Upper lobe of right lung (tissue), 1 donor: ENCODE measurements at places on chromosomes 1 and 21. TPM values are rescaled to one million over a fixed set of nuclear protein-coding genes. Genes with fewer than 3 reads are reported as not detected.

The OMA1 gene
- total RNA-seq, result 31.3 TPM

GRCh38 chr1:162230517-162230916 is 146.1 kb downstream of the SPATA46 start:
- no peak for DNase-seq

GRCh38 chr1:119952496-119952895 is 56.2 kb upstream of the ADAM30 start:
- DNase-seq, result no peak

The WDR77 gene
- 20.1 TPM for total RNA-seq

GRCh38 chr1:177315261-177315660 is 144.5 kb downstream of the BRINP2 start:
- DNase-seq, result no peak

- DNase-seq, result no peak
Observed at GRCh38 chr1:65985393-65986066, 192.8 kb downstream of the PDE4B start.

GRCh38 chr1:113042285-113043143 is 30.5 kb upstream of the LRIG2 start:
- peak; percentile 80 for DNase-seq

DNA sequence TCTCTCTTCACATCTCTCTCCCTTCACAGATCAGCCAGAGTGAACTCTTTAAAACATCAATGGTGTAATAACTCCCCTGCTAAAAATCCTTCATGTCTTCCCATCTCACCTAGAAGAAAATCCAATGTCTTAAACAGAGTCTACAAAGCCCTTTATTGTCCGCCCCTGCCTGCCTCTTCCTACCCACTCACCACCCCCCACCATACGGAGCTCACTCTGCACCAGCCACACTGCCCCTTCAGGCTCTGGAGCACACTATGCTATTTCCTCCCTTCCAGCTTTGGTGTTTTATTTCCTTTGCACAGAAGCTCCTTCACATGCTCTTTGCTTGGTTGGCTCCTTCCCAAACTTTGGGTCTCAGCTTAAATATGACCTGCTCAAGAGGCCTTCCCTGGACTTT is 10.2 kb downstream of the CAMK1G start:
- no peak for DNase-seq

GRCh38 chr1:235851939-235852338 is 14.8 kb downstream of the LYST start:
- DNase-seq, result no peak

GRCh38 chr1:197171531-197171930 is 25.1 kb upstream of the ASPM start:
- no peak for DNase-seq

The CRYZ gene
- total RNA-seq, result 48.3 TPM

- no peak for DNase-seq
Observed at GRCh38 chr1:172917972-172918371, 132.8 kb downstream of the TNFSF18 start.

GRCh38 chr1:16903054-16903453 is 7.3 kb downstream of the RNU1-2 start:
- DNase-seq, result no peak

DNA sequence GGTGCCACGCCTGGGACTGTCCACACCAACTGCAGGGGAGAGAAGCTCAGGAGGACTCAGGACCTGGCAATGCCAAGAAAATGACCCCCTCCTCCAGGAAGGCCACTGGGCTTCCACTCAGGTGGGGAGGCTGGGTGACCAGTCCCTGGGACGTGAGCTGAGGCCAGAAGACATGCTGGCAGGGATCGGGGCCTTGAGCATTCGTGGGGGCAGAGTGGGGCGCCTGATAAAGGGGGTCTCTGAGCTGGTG is 15.3 kb upstream of the COL6A2 start:
- DNase-seq, result no peak

DNA sequence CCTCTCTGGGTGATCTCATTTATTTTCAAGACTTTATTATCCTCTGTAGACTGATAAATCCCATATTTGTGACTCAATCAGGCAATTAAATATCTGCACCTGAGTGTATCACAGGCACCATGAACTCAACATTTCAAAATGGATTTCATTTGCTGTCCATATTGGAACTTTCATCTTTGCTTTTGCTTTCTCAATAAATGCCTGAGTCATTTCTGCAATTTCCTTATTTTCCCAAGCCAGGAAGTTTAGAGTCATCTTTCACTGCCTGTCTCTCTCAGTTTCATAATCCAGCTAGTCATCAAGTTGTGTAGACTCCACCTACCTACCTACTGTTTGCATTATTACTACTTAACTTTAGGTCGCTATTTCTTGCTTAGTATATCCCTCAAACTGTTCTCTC is 540.9 kb downstream of the LMO4 start:
- DNase-seq, result no peak

DNA sequence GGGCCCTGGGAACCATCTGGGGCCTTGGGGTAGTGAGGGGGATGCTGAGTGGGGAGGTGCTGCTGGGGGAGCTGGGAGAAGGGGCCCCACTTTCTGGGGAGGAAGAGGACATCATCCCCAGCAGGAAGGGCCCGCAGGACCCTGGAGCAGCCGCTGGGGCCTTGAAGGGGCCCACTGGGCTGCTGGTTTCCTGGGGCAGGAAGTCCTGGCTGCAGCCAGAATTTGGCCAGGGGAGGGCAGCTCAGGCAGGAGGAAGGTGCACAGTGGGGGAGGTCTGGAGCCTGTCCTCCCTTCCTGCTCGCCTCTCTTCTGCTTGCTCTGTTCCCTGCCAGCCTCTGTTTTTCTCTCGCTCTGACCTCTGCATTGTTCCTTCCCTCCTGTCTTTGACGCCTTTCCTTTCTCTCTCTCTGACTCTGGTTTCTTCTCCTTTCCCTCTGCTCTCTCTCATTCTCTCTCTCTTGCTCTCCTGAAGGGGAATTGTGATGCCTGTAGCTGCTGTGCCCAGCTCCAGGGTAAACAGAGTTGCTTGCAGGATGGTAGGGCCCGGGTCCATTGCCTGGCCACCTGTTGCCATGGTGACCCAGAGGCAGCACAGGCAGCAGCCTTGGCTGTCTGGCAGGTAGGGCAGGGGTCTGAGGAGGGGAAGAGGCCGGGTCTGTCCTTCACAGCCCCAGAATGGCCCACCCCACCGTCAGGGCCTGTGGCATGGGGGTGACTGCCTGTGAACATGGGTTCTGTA is 23.9 kb downstream of the ACOT11 start:
- no peak for DNase-seq

DNA sequence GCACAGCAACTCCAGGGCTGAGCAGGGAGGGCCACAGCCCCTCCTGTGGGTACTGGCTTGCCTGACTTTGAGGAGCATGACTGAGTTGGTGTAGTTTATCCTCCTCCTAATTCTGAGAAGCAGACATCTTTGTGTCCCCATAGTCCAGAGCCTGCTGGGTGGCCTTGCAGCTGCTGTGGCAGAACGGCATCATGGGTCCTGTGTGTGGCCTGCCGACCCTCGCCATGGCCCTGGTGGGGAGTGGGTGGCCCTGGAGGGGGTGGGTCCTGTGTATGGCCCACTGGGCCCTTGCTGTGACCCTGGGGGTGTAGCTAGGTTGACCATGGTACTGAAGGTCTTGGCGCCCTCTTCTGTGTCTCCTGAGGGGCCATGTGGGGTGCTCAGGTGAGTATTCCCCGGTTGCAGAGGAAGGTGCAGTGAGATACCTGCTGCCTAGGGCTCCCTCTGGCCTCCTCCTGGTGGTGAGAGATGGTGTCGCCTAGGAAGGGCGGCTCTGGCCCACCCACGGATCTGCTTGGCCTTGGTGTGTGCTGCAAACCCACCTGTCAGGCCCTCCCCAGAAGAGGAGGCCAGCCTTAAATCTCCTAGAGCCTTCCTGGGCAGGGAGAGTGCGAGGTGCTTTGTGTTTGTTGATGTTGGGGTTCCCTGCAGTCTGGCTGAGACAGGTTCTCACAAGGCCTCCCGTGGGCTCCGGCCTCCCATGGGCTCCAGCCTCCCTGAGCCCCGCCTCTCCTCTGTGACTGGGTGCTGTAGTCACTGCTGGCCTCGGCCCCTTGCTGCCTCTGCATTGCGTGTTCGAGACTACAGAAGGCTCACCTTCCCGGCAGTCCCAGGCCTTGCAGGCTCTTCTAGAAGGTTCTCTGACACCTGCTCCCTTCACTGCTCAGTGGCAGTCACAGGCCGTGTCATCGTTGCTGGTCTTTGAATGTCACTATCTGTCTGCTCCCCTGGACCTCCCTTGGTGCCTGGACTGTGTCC is 7.8 kb downstream of the SNAP47 start:
- DNase-seq, result no peak

DNA sequence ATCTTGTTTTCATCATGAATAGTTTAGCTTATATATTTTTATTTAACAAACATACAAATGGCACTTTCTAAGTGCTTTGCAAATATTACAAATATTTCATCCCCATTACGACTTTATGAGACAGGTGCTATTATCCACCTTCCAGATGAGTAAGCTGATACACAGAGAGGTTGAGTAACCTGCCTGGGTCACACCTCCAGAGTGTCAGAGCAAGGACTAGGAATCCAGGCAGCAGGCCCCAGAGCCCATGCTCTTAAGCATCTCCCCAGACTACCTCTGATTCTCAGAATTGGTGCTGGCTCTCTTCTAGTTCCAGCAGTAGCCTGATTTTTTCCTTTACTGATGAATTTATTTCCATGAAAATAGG is 40.0 kb downstream of the EPHB2 start:
- DNase-seq, result no peak

- DNase-seq, result no peak
Observed at GRCh38 chr1:4600615-4601460, 53.6 kb upstream of the AJAP1 start.

DNA sequence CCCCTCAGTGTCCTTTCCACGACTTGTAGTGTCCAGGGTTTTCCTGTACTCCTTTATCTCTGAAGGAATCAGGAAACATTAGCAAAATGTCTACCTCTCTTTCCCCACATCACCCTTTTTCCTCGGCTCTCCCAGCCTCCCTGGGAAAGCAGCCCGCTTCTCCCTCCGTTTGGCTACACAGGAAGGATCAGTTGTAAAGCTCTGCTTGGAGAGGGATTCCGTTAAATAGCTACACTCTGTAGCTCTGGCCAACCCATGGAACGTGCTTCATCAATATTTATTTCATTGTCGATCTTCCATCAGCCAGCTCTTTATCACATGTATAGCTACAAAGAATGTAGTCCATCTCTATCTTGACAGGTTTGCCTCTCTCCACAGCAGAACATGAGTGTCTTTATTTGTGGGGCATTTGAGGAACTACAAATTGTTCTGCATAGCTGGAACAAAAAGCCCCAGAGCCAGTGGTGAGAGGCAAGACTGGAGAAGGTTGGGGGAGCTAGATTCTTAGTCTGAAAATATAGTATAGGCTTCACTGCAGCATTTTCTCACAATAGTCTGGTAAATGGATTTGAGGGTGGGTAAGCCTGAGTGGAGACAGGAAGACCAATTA is 191.8 kb downstream of the SLC35F3 start:
- no peak for DNase-seq

The TYW3 gene
- 18.4 TPM for total RNA-seq

GRCh38 chr1:107494061-107494460 is 353.2 kb downstream of the NTNG1 start:
- no peak for DNase-seq

- DNase-seq, result no peak
Observed at GRCh38 chr1:16396591-16396990, 29.5 kb downstream of the SZRD1 start.

GRCh38 chr1:64986903-64987871 is 20.8 kb upstream of the JAK1 start:
- DNase-seq, result no peak

GRCh38 chr21:39669485-39669884 is 56.7 kb downstream of the B3GALT5 start:
- no peak for DNase-seq

The WNT4 gene
- 1.8 TPM for total RNA-seq

DNA sequence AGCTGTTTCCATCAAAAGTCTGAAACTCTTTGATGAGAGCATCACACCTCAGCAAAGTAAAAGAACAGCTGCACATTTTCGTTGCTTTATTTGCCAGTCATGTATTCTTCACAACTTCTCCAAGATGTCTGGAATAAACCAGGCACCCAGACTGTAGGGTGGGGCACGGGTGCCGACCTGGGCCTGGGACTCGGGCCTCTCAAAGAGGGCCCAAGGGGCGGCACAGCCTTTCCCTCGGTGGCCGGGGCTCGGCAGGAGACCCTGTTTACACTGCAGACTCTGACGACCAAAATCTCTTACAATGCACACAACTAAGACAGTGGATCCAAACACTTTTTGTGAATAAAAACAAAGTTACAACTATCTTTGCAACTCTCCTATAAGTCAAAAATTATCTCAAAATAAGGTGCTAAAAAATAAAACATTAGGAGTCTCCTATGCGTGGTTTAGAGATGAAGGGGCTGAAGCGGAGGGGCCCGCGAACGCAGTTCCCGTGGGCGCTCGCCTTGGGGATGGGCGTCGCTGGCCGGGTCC is 696 bp downstream of the LSS start:
- DNase-seq, result no peak

The OR2W3 gene
- total RNA-seq, result 1.6 TPM

DNA sequence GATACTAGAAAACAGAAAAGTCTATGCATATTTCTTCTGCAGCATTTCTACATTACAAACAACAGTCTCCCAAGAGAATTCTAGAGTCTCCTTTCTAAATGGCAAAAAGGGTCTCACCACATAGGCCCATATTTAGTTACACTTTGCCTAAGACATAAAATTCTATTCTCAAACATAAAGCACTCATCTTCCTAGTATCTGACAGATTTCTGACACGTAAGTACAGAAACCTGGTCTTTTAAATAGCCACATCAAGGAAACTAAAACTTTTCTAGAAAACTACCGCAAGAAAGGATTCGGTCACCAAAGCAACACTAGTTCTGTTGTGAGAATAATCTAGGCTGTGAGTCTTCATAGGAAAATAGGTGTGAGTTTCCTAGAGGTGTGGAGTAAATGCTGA is 33.6 kb upstream of the CTSK start:
- no peak for DNase-seq

DNA sequence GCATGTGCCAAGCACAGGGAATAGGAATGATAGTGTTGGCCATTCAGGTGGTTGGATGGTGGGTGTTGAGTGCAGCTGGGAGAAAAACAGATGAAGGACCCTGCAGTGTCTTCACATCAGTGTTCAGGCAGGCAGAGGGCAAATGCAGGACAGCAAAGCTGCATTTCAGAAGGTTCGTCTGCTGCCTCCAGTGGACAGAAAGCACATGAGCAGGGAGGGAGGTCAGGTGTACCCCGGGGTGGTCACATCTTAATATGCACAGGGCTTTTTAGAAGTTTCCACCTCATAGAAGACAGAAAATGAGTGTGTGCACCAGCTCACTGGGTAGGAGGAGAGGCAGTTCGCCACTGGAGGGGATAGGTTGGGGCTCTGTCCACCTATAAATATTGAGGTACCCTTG is 184.9 kb downstream of the SLC35F3 start:
- no peak for DNase-seq

The ANGPTL3 gene
- total RNA-seq, result not detected

DNA sequence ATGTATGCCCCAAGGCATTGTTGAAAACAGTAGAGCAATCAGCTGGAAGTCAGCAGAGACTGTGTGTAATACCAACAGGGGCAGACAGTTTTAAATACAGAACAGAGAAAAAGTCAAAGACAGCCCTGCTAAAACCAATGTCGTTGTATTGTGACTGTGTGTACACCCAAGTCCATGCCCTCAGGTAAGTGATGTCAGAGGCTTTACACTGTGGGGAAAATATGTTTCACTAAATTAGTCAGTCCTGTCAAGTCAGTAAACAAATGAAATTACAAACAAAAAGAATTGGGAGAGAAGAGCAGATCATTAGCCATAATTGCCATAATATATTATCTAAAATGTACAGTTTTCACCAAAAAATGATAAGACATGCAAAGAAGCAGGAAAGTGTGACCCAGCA is 2.4 kb upstream of the CYP2J2 start:
- no peak for DNase-seq
